ENCODE measurements at places on chromosomes 2 and 18.

- DNase-seq, result no peak
These were observed 44.7 kb downstream of the POMC start for GRCh38 chr2:25123682-25124081.

- no peak for DNase-seq
These were observed 95.1 kb downstream of the SMAD7 start for GRCh38 chr18:48855422-48856377.

- peak; percentile 23 for DNase-seq
These were observed 104.7 kb downstream of the GPR39 start for GRCh38 chr2:132521341-132521740.

DNA sequence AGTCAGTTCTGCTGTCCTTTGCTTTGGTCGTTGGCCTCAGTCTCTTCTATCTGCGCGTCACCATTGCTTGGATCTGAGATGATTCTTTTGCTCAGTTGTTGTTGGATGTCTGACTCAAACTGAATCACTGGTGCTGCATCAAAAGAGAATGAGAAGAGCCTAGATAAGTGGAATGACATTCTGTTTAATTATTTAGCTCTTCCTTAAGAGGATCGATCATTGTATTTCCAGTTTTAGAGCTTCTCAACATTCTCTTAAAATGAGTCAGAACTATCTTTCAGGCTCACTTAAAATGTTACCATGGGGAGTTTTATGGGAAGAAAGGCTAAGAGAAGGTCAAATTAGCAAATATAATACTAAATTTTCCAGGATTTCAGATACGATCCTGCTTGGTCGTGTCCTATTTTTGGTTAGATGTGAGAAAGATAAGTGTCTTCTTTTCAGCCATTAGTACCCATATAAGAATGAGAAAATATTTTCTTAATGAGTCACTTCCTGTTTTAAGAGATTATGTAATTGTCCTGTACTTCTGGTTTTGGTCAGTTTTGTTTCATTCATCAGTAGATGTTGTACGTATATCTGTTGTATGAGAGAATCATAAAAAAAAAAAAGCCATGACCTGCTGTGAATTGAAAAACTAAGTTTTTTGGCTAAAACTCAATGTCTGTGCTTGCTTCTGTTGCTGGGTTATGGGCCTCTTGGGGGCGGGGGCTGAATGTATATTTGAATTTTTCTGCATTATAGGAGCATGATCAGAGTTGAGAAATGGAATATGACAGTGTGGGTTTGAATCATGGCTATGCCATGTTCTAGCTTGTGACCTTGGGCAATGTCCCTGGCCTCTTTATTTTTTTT lies 31.6 kb upstream of the CASP10 start:
- no peak for DNase-seq

DNA sequence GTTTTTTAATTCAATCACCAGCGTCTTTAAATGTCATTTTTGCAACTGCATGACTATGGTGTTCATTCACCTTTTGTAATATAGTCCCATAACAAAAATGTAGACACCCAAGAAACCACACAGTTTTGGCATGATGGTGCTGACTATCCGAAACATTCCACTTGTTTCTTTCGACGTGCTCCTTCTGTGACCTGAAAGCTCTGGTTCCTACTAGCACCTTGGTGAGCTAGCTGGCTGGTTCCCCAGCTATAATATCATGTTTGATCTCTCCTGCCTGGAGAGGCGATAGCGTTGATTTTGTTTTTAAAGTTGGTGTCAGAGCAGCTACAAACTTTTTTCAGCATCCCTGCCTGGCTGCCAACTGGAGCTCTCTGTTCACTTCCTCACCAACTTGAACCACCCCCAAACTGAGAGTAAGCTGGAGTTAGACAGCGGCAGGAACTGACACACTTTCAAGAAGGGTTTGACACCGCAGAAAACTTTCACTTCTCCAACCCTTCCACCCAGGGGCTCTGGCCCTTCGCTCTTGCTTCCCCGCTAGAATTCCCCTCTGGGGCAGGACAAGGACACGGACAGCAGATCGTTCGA lies 1.1 kb downstream of the ATAD2B start:
- DNase-seq, result no peak

- DNase-seq, result no peak
These were observed 62.3 kb upstream of the YWHAQ start for GRCh38 chr2:9693196-9693491.

DNA sequence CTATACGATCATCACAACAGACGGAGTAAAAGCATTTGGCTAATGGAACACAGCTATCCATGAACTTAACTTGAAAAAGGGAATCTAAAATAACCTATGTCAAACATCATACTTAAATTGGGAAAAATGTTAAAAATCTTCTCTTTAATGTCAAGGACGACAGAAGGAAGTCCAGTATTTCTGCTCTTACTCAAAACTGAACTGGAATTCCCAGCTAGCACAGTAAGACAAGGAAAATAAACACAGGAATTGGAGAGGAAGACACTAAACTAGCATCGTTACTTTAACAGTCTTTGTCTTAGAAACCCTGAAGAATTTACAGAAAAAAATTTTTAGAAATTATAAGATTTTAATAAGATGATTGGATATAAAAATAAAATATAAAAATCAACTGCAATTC lies 112.6 kb downstream of the HDAC4 start:
- DNase-seq, result no peak

- no peak for DNase-seq
These were observed 3.0 kb downstream of the ADCY3 start for GRCh38 chr2:24917086-24917485.

DNA sequence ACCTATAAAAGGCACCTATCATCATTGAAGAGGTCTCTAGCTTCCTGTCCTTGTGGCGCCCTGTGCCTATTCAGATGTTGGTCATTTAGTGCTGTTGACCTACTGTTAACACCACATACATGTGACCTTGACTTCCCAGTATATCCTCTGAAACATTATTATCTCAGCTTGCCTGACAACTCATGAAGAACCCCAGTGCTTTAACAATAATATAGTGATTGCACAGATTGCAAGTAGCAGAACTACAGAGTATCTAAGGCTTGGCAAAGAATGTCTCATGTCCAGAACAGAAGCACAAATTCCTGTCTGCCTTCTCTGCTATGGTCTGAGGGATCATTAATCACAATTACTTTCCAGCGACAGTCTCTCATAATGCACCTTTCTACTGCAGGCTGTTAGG lies 165.3 kb downstream of the LCLAT1 start:
- no peak for DNase-seq

- no peak for DNase-seq
These were observed 186.8 kb downstream of the KCNS3 start for GRCh38 chr2:18065249-18065648.
